ENCODE measurements at places on chromosomes 2 and 18.

DNA sequence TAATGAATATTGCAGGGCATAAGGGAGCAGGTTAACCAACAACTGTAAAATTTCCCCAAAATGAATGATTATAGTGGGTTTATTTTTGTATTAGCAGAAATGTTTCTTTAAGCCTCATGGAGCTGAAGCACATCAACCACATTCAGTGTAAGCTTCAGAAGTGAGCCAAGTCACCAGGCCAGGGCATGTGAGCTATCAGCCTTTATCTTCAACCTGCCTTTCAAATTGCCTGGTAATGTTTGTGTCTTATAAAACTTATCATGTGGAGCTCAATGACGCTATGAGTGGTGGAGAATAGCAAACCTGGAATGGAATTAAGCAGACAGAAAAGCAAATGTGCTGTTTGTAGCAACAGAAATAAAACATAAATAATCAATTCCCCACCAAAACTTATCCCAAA, 1068.4 kb downstream of the LRP1B start:
- DNase-seq, result no peak

DNA sequence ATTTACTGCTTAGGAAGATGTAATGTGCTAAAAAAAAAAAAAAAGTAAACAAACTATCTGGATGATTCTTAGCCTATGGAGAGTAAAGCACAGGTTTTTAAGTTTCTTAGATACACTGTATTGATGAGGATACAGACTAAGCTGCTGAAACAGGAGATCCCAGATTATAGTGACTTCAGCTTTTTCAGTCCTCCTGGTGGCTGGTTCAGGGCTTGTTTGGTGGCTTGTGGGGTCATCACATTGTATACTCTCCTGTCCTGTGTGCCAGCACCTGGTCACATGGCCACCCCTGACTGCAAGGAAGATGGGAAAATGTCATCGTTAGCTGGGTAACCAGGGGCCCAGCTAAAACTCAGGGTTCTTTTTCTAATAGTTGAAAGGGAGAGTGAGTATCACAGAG, 31.4 kb downstream of the RAB31 start:
- no peak for DNase-seq

DNA sequence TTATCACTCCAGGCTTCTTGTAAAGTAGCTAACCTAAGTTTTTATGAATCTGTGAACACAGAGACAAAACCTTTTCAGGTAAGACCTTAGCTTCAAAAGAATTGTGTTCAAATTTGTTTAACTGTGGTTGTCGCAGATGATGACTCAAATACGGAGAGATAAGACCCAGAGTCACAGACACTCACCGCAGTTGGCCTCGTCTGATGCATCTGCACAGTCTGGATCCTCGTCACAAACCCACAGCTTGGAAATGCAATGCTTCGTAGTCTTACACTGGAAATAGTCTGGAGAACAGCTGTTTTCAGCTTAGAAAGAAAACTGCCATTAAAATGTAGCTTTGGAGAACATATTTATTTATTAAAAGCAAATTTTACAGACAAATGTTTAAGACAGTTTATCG, 1662.1 kb upstream of the NXPH2 start:
- no peak for DNase-seq

GRCh38 chr18:40612356-40612755, 1342.7 kb upstream of the PIK3C3 start:
- DNase-seq, result no peak

GRCh38 chr18:3451989-3452749, 2.2 kb downstream of the TGIF1 start:
- peak; percentile 73 for DNase-seq

DNA sequence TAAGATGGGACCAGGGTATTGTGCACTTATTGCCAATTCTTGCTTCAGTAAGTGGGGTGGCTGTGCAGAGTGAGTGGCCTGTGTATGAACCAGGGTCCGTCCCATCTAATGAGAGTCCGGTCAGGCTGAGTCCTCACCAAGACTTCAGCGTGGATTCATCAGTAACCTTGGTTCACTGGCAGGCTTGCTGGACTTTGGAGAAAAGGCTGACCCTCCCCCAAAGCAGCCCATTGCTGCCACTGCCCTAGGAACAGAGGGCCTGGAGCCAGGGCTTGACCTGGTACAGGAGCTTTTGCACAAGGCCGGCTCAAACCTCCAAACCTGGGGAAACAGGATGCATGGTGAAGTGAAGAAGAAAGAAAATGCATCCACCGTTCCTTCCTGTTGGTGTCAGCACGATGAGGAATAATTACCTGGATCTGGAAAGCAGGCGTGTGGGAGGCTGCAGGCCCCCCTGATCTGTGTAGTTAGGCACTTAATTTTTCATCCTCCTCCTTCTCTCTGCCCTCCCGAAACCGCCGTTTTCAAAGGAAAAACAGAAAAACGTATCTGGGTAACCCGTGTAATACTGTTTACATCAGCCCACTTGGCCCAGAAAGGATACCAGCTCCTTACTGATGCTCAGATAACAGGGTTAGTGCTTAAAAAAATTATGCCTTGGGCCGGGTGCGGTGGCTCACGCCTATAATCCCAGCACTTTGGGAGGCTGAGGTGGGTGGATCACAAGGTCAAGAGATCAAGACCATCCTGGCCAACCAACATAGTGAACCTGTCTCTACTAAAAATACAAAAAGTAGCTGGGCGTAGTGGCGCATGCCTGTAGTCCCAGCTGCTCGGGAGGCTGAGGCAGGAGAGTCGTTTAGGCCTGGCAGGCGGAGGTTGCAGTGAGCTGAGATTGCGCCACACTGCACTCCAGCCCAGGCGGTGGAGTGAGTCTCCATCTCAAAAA, 147.7 kb downstream of the TGIF1 start:
- no peak for DNase-seq

GRCh38 chr2:10951558-10952414, 40.1 kb downstream of the KCNF1 start:
- DNase-seq, result no peak

GRCh38 chr2:88658326-88658725, 31.1 kb upstream of the EIF2AK3 start:
- DNase-seq, result no peak

DNA sequence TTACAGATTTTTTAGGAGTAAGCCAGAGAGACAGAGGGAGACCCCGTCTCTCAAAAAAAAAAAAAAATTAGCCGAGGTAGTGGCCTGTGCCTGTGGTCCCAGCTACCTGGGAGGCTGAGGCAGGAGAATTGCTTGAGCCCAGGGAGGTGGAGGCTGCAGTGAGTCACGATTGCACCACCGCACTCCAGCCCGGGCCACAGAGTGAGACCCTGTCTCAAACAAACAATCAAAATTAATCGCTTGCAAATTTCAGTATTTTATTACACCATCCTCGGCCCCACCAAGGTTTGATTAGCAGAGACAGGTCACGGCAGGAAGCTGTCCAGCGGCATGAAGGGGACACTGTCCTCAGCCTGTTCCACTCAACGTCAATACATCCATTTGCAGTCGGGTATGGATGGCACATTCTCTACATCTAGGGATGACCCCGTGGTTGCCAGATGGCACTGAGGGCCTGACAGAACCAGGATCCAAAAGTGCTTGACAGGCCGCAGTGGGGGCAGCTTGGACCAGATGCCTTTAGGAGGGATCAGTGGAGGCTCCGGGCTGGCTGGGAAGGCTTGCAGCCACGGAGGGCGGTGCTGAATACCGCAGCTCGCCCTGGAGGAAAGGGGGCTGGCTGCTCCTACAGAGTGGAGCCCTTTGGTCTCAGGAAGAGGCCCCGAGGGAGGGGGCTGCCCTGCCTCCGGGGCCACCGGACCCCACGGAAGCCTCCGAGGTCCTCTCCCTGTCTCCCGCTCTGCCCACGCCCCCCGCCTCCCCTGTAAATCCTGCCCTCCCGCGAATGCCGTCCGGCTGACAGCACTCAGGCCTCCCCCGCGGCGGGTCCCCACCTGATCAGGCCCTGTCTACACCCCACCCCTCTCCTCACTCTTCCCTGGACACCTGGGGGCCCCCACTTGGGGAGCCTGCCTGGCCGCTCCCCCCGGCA, 13.1 kb downstream of the ASPRV1 start:
- DNase-seq, result no peak

- no peak for DNase-seq
Observed at GRCh38 chr2:191187105-191187829, 36.5 kb upstream of the STAT4 start.

DNA sequence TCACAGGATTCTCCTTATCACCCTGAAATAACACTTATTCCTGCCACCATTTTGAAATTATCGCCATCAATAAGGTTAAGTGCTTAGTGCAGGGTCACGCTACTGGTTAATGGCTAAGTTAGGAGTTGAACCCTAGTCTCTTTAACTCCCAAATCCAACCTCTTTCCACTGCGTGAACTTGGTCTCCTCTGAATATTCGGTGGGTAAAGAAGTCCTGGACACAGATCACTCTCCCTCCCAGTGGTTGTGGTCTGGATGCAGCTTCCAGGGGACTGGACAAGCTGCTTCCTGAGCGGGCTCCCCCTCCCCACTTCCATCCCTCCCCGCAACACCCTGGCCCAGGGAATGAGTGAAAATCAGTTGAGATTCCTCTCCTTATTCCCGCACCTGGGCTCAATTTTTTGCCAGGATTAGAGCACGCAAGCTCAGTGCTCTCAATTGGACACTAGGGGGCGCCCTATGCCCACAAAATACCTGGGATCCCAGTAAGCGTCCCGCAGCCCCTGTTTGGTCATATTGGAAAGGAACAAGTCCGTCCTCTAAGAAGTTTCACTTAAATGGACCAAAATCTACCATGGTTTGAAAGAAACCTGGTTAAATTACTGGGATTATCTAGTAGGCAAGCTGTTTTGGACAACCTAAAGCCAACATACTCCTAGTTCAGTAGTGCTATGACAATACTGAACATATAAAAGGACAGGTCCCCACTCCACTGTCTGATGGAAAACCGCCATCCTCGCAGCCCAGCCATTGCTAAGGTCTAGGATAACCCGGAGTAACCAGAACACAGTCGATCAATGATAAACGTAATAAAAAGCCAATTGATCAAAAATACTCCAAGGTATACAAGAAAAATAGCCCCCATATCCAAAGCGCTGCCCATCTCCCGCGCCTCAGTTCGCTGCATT, 40.4 kb downstream of the DHRS9 start:
- DNase-seq, result peak; percentile 79

DNA sequence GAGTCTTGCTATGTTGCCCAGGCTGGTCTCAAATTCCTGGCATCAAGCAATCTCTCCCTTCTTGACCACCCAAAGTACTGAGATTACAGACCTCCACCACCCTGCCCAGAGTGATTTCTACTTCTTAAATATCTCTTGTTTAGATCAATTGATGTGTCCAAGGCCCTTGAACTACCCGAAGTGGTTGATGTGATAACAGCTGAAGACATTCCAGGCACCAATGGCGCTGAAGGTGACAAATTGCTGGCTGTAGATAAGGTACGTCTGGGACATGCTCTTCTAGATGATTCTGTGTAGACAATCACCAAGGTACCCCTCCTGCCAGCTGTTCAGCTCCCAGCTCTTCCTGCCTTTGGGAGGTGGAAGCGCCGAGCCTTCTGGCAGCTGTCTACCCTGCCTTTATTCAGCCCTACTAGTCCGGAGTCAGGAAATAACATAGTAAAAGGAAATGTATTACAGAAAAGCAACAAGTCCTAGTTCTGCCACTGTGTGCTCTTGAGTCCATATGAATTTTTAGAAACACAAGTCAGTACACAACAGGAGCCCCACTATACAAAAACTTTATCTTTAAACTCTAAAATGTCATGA, 61.3 kb upstream of the BZW1 start:
- DNase-seq, result no peak

DNA sequence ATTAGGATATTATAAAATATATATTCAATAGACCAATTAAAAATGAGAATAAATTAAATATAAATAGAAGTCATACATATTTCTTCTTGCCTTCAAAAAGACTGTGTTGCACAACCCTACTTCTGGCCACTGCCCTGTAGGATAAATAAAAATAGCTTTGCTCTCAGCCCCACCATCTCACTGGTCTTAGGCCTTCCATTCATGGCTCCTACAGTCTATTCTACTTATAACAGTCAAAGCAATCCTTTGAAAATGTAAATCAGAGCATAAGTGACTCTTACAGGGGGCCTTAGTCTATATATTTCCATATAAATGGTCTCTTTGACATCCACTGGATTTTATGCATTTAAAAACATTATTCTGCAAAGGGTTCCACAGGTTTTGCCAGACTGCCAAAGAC, 72.9 kb downstream of the KLF7 start:
- no peak for DNase-seq

All from urothelium cell line (cell line).